Natural killer cell (primary cell): ENCODE measurements at places on chromosomes 13 and 19. TPM values are rescaled to one million over a fixed set of nuclear protein-coding genes. Genes with fewer than 3 reads are reported as not detected.
A peak's percentile ranks its signal among the peaks of the same experiment; 100 is the strongest.

DNA sequence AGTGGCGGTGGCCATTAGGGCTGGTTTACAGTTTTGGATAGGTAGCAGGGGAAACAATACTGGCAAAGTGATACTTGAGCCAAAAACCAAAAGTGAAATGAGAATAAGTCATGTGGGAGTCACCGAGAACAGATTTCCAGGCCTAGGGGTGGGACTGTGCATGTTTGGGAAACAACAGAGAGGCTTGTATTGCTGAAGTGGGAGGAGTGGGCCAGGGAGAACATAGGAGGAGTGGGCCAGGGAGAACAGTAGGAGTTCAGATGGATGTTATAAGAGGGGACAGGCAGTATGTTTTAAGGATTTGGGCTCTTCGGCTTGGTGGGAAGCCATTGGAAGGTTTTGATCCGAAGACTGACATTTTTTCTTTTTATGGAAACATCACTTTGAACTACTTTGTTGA lies 35.5 kb downstream of the AKAP11 start:
- peaks cover 51% of the 10 kb centered on the region for H3K36me3 ChIP-seq
- no peaks in the 10 kb centered on the region for H3K4me1 ChIP-seq
- H3K27ac ChIP-seq = no peak overlapping the region

DNA sequence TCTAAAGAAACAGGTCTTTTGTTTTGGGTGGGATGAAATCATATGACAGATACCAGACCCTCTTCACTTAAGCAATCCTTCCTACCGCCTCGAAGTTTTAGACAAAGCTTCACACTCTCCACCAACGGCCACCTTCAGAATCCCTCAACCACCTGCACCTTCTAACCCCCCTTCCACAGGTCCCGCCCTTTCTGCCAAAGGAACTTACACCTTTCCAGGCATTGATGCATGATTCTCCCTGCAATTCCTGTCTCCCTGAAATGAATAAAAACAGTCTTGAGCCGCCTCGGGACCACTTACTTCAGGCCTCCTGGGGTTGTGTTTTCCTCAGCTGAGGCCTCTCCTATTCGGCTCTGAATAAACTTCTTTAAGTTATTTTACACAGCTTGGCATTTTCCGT lies 859 bp downstream of the ZNF433 start:
- no peaks in the 10 kb centered on the region for H3K27me3 ChIP-seq
- no peak overlapping the region for H3K27ac ChIP-seq
- DNase-seq = no peak
- H3K4me3 ChIP-seq = peak overlapping the region; percentile 68

DNA sequence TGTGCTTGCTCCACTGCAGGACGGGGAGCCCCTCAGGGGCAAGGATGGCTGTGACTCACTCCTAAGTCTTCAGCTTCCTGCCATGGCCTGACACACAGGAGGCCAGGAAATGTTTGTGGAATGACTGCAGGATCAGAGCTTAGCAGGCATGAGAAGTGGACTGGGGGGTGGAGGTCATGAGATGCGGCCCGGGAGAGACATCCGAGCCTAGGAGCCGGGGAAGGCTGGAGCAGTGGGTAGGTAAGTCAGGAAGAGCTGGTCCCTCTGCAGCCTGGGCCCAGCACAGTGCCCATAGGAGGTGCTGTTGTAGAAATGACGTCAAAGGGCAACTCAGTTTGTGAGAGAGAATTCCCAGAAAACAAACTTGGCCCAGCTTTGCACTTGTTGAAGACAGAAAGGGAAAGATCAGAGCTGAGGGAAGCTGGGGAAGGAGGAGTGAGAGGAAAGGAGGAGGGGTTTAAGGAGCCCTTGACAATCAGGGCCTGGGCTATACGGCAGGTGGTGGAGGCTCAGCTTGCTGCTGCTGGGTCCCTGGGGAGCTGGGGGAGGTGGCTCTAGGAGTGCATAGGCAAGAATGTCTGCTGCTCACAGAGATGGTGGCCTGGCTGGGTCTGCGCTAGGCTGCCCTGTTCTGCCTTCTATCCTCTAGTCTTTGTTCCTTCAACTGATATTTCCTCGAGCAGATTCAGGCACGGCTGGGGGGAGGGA lies 18.5 kb downstream of the POU2F2 start:
- no peak overlapping the region for H3K4me3 ChIP-seq
- DNase-seq = no peak
- peaks cover 46% of the 10 kb centered on the region for H3K36me3 ChIP-seq
- H3K4me1 ChIP-seq = peaks cover 15% of the 10 kb centered on the region

Gene SHISA7
- total RNA-seq = not detected
